ENCODE measurements at places on chromosomes 11 and 22.

DNA sequence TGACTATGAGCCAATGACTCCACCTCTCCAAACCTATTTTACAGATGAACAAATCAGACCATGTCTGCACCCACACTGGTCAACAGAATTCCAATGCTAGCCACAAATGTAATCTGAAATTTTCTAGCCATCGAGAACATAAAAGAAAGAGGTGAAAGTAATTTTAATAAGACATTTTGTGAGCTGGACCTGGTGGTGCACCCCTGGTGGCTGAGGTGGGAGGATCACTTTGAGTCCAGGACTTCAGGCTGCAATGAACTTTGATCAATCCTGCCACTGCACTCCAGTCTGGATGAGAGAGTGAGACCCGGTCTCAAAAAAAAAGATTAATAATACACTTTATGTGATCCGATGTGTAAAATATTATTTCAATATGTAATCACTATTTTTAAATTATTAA is 9.4 kb upstream of the RNF185 start:
- no peak overlapping the region for H3K4me3 ChIP-seq
- DNase-seq: peak; percentile 39
- H3K36me3 ChIP-seq: no peaks in the 10 kb centered on the region
- H3K4me1 ChIP-seq: peaks cover 10% of the 10 kb centered on the region
- H3K27ac ChIP-seq: no peak overlapping the region
- no peaks in the 10 kb centered on the region for H3K27me3 ChIP-seq

DNA sequence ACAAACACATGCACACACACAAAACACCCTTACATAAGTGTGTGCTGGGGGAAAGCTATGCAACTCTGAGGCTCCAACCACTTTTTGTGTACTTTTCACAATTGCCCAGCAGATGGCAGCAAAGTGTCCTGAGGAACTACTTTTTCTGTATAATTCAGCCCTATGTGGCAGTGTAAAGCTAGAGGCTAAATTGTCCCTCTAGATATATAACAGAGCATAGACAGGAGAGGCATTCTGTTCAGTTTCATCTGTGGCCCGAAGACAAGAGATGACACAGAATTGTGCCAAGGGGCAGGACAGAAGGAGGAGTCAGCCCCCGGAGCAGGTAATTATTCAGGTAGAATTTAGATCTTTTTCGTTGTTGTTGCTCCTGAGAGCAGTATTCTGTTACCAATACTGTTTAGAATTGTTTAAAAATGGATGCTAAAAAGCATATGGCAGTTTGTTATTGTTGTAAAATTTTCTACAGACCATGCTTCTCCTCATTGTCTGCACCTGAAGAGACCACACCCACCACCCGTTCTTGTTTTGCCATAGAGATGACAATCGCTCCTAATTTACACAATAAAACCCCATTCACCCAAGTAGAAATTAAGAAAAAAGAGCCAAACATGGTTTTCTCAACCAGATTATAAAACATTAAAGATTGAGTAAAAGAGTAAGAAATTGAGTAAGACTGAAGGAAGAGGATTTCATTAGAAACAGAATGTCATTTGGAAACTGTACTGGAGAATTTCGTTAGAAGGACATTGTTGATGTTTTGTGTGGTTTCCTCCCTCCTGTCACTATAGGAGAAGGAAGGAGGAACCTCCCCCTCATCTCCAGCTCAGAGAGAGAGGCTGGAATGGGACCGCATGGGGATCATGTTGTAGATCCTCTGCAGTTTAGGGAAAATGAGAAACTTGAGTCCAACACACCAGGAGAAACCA is 14.5 kb upstream of the MS4A7 start:
- no peak overlapping the region for H3K4me3 ChIP-seq
- DNase-seq: peak; percentile 61
- H3K27ac ChIP-seq: no peak overlapping the region
- peaks cover 23% of the 10 kb centered on the region for H3K27me3 ChIP-seq
- no peaks in the 10 kb centered on the region for H3K4me1 ChIP-seq
- no peaks in the 10 kb centered on the region for H3K36me3 ChIP-seq

DNA sequence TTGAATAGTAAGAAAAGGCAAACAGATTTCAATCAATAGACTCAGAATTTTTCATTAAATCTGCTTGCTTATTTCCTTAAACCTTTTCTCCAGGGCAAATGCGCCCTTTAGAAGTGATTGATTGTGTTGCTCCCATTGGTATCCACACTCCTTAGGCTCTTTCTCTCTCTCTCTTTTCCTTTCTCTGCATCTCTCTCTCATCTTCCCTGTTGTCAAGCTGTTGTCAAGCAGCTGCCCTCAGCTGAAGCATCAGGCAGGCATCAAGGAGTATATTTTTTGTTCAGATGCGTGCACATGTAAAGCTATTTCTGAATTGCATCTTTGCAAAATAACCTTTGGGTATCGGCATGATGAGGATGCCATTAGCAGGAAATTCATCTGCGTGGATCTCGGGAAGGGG is 107.2 kb upstream of the PLET1 start:
- no peaks in the 10 kb centered on the region for H3K4me1 ChIP-seq
- H3K27ac ChIP-seq: no peak overlapping the region
- no peak overlapping the region for H3K4me3 ChIP-seq
- no peaks in the 10 kb centered on the region for H3K27me3 ChIP-seq
- H3K36me3 ChIP-seq: no peaks in the 10 kb centered on the region
- DNase-seq: no peak

- H3K27ac ChIP-seq: no peak overlapping the region
- no peaks in the 10 kb centered on the region for H3K4me1 ChIP-seq
- no peak for DNase-seq
Observed at GRCh38 chr11:95536047-95536690, 253.4 kb downstream of the FAM76B start.

Data from Calu3 (cell line).